ENCODE measurements at places on chromosomes 6 and 20.

DNA sequence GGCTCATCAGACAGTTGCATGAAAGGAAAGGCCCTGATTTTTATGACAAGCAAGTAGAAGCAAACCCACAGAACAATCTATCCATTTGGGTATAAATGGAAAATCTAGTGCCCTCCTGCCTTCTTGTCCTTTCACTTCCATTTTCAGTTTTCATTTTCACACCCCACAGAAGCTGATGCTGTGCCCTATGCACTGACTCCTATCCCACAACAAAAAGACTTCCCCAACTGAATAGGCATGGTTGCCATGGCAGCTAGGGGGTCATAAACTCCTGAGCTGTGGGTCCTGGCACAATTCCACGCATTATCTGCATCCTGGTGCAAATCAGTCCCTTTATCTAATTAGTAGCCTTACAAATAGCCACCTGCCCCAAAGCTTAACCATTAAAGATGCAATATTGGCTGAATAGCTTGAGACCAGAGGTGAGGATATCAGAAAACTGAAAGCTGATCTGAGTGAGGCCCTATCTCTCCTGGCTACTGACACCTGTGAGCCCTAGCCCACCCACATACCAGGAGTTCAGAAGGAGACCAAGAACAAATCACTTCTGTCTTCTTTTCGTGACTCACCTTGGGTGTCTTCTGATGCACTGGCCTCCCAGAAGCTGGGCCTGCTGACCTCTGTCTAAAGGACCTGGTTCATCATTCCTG is 34.9 kb upstream of the HEY2 start:
- DNase-seq: no peak

DNA sequence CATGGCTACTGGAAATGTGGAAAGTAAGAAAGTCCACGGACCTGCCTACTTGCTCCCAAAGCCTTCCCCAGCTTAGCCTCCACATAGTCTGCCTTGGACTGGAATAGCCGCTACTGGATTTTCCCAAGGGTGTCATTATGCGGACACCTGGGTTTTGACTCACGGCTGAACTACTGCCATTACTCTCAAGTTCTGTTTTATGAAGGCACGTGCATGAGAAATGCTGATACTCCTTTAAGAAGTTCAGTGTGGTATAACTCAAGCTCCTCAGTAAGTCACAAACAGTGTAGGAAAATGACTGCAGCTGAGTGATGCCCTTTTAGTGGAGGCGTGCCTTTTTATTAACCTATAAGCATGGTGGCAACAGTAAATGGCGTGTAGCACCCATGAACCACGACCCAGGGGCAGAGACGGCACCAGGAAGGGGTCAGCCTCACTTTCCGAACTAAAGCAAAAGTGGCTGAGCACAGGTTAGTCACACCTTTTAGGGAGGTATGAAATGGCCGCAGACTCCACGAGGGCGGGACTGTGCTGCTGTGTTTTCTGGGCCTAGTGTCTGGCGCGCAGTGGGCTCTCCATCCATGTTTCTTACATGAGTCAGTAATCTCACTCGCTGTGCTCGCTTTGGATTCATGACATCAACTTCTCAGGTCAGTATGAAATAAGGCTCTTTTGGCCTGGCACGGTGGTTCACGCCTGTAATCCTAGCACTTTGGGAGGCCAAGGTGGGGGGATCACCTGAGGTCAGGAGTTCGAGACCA is 23.9 kb downstream of the PSMG4 start:
- no peak for DNase-seq

GRCh38 chr6:37006793-37007339 is 1.4 kb downstream of the FGD2 start:
- no peak for DNase-seq

DNA sequence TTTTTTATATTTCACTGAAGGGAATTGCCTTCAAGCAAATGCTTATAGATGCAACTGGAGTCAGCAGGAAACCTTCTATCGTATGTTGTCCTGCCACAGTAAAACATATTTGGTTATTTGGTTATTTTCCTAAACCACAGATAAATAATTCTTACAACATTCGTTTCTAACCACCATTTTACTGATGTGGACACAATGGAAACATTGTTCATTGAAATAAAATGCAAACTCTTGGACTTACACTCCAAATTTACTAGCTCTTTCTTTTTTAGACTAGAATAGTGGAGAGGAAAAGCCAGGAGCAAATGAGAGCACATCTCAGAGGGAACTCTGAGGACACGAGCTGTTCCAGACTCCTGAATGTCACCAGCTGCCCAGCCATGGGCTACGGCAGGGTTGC is 114.8 kb downstream of the RPS12 start:
- DNase-seq: peak; percentile 13

DNA sequence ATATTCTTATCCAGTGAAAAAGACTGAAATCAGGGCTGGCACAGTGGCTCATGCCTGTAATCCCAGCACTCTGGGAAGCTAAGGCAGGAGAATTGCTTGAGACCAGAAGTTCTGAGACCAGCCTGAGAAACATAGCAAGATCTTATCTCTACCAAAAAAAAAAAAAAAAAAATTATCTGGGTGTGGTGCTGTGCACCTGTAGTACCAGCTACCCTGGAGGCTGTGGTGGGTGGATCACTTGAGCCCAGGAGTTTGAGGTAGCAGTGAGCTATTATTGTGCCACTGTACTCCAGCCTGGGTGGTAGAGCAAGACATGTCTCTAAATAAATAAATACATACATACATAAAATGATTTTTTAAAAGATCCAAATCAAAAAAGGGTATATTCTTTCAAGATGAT is 6.3 kb downstream of the CALHM6 start:
- no peak for DNase-seq

- DNase-seq: peak; percentile 31
These were observed 263.8 kb downstream of the ALDH8A1 start for GRCh38 chr6:134686071-134686470.
